ENCODE measurements at places on chromosomes 12 and 14. TPM values are rescaled to one million over a fixed set of nuclear protein-coding genes. Genes with fewer than 3 reads are reported as not detected.

Gene IL23A
- 0.31 TPM for total RNA-seq

Gene KRT85
- total RNA-seq, result not detected

Gene WNK1
- 73.1 TPM for total RNA-seq

Gene RNF10
- 131 TPM for total RNA-seq

Gene ACRBP
- total RNA-seq, result 2.7 TPM

Gene PRR4
- 0.69 TPM for total RNA-seq

Gene LRRC43
- total RNA-seq, result 0.24 TPM

Gene LRP1-AS
- not detected for total RNA-seq

Gene SYNDIG1L
- 0.40 TPM for total RNA-seq

Gene SLC41A2
- total RNA-seq, result 1.7 TPM

Gene ANHX
- not detected for total RNA-seq

Gene TGFB3
- not detected for total RNA-seq

Gene POTEM
- total RNA-seq, result not detected

Gene GDF3
- not detected for total RNA-seq

Gene LTBR
- 0.25 TPM for total RNA-seq

Gene FAM90A1
- total RNA-seq, result not detected

Gene CCDC177
- 8.6 TPM for total RNA-seq

Gene NKX2-1
- total RNA-seq, result not detected

Gene ZFYVE1
- total RNA-seq, result 14.7 TPM

Gene AICDA
- not detected for total RNA-seq

Gene TAS2R8
- 0.22 TPM for total RNA-seq

Gene STAC3
- total RNA-seq, result 5.1 TPM

Gene FOXN3
- total RNA-seq, result 38.5 TPM

Gene PTPRQ
- 0.07 TPM for total RNA-seq

Gene OVCH1
- total RNA-seq, result 0.06 TPM

Gene WNT1
- total RNA-seq, result not detected

All from neural progenitor cell (in vitro differentiated cells).